ENCODE measurements at places on chromosomes 3 and 15.

- DNase-seq = no peak
Measured at GRCh38 chr15:73751899-73752805, 999 bp downstream of the INSYN1 start.

DNA sequence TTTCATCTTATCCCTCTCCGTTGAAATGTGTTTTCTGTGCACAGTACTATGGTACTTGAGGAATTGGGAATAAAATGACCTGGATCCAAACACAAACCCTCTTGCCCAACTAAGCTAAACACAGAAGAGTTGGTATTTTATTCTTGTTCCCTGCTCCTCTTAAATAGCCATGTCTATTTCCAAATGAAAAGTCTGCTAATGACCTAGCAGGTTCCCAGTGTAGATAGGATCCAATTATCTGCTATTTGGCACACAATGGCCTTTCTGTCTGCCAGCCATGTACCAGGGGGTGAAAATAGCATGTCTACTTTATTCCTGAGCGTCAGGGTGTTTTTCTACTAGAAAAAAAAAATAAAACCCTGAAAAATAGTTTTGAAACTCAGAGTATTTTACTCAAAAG is 657.0 kb upstream of the NAALADL2 start:
- DNase-seq = no peak

DNA sequence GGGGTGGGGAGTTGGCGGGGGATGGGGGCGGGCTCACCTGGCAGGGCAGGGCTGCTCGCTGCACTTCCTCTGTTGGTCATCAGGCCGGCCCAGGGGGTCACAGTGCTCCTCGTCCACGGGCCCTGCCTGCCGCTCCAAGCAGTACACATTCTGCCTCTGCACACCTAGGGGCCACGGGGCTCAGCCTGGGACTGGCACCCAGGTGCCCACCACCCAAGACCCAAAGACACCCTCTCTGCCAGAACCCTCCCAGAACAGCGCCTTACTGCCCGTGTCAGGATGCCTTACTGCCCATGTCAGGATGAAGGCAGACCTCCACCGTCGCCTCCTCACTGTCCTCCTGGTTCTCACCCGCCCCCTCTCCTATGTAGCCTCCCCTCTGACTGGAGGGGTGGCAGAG is 43.2 kb downstream of the ADAMTS7 start:
- DNase-seq = no peak

GRCh38 chr15:90161950-90162361 is 39.2 kb upstream of the SEMA4B start:
- no peak for DNase-seq

DNA sequence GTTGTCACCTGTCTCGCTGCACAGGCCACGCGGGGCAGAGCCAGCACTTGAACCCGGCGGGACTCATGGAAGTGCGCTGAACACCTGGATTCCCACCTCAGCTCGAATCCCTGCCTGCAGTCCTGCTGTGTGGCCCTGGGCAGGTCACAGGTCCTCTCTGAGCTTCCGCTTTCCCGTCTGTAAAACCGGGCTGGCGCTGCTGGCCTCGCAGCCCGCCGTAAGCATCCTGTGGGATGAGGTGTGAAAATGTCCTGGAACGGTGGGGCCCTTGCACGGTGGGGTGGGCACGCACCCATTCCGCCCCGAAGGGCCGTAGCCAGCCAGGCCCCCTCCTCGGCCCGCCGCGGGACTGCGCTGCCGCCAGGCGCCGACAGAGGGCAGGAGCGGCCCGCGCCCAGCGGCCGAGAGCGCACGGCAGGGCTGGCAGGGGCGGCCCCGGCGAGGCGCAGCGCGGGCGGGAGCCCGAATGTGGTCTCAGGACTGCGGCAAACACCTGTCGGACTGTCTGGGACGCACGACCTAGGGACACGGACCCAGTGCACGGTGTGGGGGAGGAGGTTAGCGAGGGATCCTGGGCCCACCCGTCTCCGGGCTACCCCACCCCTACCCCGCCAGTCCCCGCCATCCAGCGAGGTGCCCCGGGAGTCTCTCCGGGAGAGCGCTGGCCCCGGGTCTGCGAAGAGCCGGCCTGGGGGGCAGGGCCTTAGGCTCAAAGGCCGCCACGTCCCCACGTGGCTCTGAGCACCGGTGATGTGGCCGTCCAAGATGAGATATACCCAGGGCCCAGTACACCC is 40.4 kb downstream of the DNAJB8 start:
- DNase-seq = peak; percentile 23

GRCh38 chr3:197012540-197012883 is 17.1 kb downstream of the MELTF start:
- DNase-seq = no peak

DNA sequence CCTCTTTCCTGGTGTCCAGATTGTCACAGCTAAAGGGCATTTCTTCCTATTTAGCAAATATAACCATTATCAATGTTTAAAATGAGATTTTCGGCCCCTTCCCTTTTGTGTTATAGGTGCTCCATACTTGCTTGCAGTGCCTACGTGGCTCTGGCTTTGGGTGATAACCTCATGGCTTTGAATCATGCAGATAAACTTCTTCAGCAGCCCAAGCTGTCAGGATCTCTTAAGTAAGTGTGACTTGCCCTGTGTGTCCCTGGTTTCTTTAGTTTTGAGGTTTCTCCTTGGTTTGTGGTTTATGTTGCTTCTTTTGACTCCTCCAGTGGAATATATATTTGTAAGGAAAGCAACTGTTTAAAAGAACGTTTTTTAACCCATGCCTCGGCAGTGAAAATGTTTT is 58.5 kb upstream of the TRIM71 start:
- DNase-seq = no peak

DNA sequence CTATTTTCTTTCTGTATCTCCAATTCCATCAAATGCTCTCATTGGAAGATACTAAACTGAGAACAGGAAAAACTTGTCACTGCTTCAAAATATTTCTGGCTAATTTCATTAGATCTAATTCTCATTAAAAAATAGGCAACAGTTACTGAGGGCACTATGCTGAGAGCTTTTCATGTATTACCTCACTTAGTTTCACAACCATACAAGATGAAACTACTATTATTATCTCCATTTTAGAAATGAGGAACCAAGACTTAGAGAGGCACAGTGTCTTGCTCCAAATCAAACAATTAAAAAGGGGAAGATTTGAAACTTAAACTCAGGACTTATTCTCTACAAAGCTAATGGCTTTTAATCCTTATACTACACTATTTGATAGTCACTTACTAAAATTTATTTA is 7.2 kb upstream of the OTOL1 start:
- no peak for DNase-seq

- DNase-seq = no peak
Measured at GRCh38 chr3:72036899-72037298, 252.0 kb upstream of the PROK2 start.

DNA sequence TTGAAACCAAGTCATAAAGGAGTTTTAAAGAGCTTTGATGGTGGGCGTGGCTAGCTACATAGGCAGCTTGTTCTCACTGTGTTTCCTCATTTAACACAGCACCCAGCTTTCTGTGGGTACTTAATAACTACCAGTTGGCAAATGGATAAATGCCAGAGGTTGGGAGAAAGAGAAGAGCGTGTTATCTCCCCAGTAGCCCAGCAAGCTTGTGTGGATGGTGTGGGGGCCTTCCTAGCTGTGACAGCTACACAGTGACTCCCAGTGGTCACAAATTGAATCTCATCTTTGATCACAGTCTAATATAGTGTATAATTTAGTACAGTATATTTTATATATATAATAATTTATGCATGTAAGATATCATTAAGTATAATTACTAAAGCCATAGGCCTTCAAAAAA is 984.1 kb downstream of the EPHA3 start:
- DNase-seq = no peak

- no peak for DNase-seq
Measured at GRCh38 chr15:48962662-48963523, 826 bp downstream of the SHC4 start.

- no peak for DNase-seq
Measured at GRCh38 chr15:62449638-62450037, 284.6 kb upstream of the C2CD4B start.

DNA sequence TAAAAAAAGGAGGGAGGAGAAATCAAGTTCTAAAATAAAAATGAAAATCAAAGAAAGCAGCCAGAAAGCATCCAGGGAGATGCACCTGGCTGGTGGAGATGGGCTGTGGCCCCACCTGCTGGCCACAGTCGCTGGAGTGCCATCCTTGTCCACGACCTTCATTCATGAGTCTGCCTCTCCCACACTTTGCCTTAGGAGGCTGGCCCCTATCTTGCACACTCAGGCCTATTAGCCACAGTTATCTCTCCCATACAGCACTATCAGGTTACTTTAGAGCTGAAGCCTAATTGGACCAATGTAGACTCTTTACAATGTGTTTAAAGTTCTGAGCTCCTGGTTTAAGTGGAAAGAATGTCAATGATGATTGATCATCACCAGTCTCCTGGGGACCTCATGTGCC is 392.0 kb upstream of the RORA start:
- DNase-seq = no peak

- DNase-seq = no peak
Measured at GRCh38 chr3:36259580-36259979, 120.7 kb upstream of the STAC start.

- no peak for DNase-seq
Measured at GRCh38 chr3:111650378-111651275, 55.5 kb upstream of the ZBED2 start.

GRCh38 chr3:186966406-186966805 is 36.1 kb downstream of the ST6GAL1 start:
- no peak for DNase-seq

DNA sequence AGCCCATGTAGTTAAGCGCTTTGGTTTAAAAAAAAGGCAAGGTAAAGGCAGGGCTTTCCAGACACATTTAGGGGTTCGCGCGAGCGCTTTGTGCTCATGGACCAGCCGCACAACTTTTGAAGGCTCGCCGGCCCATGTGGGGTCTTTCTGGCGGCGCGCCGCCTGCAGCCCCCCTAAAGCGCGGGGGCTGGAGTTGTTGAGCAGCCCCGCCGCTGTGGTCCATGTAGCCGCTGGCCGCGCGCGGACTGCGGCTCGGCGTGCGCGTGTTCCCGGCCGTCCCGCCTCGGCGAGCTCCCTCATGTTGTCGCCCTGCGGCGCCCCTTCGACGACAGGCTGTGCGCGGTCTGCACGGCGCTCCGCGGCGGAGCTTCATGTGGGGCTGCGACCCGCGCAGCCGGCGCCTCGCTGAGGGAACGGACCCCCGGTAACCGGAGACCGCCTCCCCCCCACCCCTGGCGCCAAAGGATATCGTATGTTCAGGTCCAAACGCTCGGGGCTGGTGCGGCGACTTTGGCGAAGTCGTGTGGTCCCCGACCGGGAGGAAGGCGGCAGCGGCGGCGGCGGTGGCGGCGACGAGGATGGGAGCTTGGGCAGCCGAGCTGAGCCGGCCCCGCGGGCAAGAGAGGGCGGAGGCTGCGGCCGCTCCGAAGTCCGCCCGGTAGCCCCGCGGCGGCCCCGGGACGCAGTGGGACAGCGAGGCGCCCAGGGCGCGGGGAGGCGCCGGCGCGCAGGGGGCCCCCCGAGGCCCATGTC is 927 bp downstream of the SMAD6 start:
- no peak for DNase-seq

DNA sequence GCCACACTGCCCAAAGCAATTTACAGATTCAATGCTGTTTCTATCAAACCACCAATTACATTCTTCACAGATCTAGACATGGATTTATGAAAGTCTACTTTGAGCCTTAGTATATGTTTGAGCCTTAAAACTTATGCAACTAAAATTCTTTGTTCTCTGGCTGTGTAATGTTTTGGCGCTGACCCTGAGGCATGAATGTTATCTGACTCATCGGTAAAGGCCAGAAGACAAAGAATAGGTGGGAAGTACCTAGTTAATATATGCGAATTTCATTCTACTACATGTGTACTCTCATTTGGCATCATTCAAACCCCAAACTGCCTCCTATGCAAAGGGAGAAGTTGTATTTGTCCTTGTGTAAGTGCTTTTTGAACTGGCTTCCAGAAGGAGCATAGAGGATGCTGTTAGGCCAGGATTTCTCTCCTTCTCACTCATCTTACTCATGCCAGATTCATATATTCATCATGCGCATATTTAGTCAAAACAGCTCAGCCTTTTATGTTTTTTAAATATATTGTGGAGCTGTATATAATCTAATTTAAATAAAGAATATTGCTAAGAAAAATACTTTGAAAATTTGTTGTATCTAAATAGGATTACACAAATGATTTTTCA is 204.2 kb downstream of the NFKBIZ start:
- DNase-seq = no peak

GRCh38 chr3:12049675-12050074 is 45.5 kb downstream of the SYN2 start:
- no peak for DNase-seq

Data from CD8-positive, alpha-beta memory T cell (primary cell).